Caco-2 (cell line): ENCODE measurements at places on chromosomes 7 and 10. TPM values are rescaled to one million over a fixed set of nuclear protein-coding genes. Genes with fewer than 3 reads are reported as not detected.
A peak's percentile ranks its signal among the peaks of the same experiment; 100 is the strongest.

DNA sequence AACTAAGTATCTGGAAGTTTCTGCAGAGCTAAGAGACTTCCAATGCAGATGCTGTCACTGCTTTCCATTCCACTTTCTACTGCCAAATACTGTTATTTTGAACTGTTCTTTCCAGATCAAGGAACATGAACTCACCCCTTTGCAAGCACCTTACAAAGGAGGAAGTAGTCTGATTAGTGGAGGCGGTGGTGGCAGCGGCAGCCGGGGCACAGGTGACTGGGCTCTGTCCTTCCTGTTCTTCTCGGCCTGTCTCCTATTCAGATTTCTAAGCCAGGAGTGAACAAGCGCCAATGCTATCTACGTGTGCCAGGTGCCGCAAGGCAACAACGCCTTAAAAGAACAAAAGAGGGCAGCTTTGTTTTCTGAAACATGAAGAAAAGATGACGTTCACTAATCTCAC, 44.9 kb downstream of the BEND7 start:
- no peak for DNase-seq

DNA sequence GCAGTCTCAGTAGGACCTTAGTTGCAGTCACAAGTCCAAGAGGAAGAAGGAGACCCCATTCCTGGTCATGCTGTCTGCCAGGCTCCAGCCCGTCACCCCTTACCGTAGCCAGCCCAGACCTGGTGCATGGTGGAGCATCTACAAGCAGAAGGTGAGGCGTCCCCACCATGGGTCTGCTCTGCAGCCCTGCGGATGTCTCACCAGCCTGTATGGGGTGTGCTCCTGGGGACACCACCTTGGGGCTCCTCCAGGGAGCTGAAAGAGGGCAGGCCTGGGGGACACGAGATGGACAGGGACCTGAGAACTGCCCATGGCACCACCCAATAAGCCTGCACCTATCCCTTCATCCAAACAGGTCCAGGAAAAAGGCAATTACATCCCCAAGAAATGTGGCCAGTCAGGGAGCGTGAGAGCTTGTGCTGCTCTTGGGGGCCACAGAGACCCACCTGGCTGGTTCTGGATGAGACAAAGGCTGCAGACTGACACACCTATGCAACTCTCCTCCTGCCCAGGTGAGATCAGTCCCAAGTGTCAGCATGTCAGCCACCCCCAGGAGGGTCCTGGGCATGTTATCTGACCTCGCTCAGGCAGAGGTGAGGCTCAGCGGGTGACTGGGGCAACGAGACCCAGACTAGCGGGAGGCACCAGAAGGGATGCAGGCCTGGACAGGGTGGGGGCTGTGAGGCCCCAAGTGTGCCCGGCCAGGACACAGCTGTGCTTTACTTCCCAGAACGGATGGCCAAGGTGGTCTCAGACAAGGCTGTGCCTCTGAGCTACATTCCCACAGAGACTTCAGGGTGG, 84.5 kb upstream of the RET start:
- peak; percentile 28 for DNase-seq

DNA sequence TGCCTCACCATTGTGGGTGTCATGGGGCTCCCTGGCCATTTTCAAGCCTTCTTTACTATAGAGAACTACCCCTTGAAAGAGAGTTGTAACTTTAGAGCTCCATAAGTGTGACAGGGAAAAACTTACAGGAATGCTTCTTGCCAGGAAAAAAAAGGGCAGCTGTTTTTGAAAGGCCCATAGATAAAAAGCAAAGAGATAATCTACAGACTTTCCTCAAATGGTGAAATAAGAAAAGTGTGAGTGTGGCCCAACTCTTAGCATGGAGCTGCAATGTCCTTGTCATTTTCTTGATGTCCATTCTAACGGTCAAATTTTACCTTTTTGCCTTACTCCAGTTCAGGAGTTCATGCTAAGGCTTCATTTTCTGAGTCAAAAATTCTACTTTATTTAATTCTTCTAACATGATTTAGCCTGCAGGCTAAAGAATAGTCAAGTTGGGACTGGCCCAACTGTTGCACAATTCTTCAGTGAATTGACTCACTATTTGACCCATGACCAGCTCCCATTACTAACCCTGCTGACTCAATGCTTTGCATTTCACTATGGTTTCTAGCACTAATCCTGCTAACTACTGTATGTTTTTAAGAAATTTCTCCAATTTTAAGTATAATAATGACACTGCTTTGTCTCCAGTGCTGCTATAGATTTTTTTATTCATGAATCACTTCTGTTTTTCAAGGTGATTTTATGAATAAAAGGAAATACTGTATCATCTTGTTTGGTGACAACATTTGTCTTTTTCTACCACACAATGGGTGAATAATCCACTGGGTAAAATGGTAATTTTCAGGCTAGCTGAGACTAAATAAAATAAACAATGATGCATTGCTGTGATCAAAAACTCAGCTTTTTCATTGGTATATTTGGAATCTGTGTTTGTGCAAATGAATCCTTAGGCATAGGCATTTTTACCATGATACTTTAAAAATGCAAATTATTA, 41.4 kb upstream of the SGCE start:
- peak; percentile 35 for DNase-seq

DNA sequence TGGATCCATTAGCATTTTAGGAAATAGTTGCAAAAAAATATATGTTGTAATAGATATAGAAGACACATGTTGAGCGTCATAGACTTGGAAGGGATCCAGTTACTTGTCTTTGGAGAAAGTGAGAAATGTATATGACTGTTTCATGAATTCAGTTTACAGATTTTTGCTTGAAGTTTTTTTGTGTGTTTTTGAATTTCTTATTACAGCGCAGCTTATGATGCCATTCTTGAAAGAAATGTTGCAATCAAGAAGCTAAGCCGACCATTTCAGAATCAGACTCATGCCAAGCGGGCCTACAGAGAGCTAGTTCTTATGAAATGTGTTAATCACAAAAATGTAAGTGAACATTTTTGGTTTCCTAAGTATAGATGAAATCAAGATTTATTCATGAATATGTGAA, 98.2 kb downstream of the MAPK8 start:
- DNase-seq = no peak

DNA sequence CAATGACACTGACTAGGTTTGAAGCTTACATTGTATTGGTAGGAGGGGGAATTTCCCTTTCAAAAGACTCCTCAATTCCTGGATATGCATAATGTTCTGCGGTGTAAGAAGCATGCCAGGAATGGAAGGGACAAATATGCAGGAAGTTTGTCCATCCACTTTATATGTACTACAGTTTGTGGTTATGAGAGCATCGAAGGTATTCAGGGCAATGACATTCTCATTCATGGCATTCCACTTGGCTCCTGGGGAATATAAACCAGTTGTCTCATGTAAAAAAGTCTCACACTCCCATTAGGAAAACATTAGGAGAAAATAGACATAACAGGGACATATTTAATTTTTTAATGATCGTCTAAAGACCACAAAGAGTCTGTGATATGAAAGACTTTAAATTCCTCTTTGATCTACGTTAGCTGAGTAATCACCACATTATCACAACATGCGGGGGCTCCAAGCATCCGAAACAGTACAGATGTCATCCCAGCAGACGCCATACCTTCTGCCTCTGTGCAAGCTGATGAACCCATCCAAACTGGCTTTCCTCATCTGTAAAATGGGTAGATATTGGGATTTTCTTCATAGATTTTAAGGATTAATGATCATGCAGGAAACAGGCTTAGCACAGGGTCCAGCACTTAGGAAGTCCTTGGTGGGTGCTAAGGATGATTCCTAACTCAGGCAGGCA, 675.3 kb downstream of the INHBA start:
- DNase-seq = no peak

DNA sequence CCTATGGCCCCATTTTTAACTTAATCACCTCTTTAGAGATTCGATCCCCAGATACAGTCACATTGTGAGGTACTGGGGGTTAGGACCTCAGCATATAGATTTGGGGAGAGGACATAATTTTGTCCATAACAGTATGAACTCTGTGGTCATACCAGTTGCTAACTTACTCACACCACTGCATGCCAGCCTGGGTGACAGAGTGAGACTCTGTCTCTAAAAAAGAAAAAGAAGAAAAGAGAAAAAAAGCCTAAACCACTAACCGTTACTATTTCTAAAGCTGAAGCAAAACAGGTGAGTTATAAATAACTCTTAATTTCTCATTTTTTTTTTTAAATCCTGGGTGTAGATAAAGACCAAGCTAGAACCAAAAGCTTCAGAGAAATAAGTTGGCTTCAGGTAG, 155.1 kb upstream of the AUTS2 start:
- no peak for DNase-seq

DNA sequence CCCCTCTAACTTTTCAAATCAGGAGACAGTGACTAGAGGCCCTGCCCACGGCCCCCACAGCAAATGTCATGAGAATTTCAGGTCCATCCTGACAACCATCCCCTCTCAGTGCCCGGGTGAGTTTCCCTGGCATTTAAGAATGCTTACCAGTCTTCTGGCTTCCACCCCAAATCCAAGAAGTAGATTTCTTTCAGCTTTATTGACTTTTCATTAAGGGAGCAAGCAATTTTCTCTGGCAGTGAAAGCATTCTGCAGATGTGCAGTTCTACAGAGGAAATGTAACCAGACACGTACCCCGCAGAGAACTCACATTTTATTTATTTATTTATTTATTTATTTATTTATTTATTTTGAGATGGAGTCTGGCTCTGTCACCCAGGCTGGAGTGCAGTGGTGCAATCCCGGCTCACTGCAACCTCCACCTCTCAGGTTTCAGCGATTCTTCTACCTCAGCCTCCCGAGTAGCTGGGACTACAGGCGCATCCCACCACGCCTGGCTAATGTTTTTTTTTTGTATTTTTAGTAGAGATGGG, 120.9 kb upstream of the KCTD7 start:
- no peak for DNase-seq

- DNase-seq = no peak
Measured at GRCh38 chr7:66517212-66517909, 111.3 kb upstream of the KCTD7 start.

GRCh38 chr10:83542774-83543411, 596.4 kb upstream of the GHITM start:
- no peak for DNase-seq

DNA sequence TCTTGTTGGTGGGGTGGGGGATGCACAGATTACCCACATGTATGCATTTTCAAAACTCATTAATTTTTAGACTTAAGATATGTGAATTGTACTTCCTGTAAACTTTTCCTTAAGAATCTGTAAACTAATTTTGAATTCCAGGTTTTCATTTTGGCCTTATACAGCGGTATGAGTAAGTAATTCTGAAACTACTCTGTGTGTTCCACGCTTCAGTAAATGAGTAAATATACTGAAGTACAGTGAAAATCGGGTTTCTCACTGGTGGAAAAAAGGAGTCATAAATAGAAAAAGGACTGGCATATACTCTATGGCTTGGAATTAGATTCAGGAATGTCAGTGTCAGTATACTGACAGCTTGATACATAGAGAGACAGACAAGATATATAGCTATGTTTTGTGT, 72.8 kb downstream of the CTTNBP2 start:
- no peak for DNase-seq

DNA sequence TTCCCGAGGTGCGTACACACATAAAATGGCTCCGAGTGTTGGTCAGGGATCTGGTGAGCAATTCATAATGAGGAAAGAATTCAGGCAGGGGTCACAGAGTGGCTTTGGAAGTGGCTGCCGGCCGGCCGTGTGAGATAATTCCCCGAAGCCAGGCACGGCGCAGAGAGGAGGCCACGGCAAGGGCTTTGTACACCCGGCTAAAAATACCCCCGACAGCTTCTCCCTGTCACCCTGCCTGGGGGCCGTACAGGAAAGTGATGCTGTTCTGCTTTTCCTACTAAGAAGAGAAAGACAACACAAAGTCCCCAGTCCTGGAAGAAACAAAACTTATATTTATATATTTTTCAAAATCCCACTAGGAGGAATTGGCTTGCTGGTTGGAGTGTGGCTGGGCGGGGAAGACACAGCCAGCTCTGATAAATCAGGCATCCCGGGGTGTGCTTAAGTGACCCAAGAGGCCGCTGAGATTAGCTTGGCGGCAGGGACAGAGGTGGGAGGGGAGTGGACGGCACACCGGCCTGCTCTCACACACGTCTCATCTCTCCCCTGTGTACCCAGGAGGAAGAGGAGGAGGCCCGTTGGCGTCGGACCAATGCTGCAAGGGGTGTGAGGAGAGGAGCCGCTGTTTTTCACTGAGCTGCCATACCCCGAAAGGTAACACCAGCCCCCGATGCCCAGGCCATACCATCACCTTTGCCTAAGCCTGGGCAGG, 70.5 kb downstream of the ZMIZ1 start:
- no peak for DNase-seq

- DNase-seq = no peak
Measured at GRCh38 chr10:76954838-76955237, 682.8 kb downstream of the KCNMA1 start.

DNA sequence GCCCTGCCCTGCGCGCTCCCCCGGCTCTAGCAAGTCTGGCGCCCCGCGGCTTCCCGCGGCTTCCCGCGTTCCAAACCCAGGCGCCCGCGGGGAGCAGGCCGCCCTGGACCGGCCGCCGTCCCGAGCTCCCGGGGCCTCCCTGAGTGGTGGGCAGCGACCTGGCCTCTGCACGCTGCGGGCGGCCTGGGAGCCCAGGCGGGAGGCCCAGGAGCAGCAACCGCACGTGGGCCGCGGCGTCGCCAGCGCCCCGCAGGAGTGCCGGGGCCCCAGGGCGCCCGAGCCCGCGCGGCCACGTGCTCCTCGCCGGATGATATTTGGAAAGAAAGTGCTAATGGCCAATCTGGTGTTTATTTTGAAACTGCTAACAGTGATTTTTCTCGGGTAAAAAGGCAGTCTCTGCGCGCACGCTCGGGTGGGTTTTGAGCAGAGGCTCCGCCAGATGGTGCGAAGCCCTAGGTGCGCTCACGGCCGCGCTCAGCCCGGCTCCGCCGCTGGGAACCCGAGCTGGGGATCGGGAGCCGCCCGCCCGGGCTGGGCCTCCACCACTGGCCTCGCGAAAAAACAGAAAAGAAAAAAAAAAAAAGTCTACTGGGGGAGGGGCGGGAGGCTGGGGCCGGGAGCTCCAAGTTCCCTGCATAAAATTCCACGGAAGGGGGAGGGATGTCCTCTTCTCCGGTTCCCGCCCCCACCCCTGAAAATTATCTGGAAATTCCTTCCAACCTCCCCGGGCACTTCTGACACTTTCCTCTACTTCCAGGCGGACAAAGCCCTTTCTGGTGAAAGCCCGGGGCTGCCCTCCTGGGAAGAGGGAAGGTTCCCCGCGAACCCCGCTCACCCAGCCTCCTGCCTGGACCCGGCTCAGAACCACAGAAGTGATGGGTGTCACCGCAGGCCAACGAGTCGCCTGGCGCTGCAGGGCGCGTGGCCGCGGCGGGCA, 4.3 kb downstream of the EBF3 start:
- DNase-seq = no peak

- no peak for DNase-seq
Measured at GRCh38 chr7:150446288-150446938, 4.0 kb upstream of the GIMAP8 start.

LLCFC1 gene
- not detected in 2 replicates for total RNA-seq

FAM221A gene
- total RNA-seq = 13.2 and 19.1 TPM in 2 replicates

ZSCAN25 gene
- 21.2 and 22.3 TPM in 2 replicates for total RNA-seq

GTF2IRD1 gene
- total RNA-seq = 53.6 and 54.6 TPM in 2 replicates

FAM237B gene
- not detected in 2 replicates for total RNA-seq

ZNF467 gene
- 1.1 and 1.7 TPM in 2 replicates for total RNA-seq

TAS2R4 gene
- 1.2 and 1.3 TPM in 2 replicates for total RNA-seq

PDE6C gene
- not detected in 2 replicates for total RNA-seq

LFNG gene
- 4.5 and 5.1 TPM in 2 replicates for total RNA-seq

LRRC61 gene
- total RNA-seq = 32.4 and 35.8 TPM in 2 replicates
